NCI-H524 (cell line): ENCODE measurements at places on chromosomes 2 and 18.

DNA sequence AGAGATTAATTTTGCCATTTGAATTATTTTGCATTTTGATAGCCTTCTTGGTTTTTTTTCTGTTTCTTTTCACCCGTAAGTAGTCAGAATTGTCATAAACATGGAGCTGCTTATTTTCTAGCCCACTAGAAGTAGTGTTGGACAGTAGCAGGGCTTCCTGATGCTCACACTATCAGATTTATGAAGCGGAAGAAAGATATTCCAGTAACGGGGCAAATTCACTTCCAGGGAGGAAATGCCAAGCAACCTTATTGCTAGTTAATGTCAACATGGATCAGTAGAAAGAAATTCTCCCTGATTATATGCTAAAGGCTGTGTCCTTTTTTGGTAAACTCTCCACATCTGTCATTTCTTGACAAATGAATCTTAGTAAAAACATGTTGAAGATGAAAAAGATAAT lies 19.2 kb upstream of the ADAM23 start:
- DNase-seq = no peak

DNA sequence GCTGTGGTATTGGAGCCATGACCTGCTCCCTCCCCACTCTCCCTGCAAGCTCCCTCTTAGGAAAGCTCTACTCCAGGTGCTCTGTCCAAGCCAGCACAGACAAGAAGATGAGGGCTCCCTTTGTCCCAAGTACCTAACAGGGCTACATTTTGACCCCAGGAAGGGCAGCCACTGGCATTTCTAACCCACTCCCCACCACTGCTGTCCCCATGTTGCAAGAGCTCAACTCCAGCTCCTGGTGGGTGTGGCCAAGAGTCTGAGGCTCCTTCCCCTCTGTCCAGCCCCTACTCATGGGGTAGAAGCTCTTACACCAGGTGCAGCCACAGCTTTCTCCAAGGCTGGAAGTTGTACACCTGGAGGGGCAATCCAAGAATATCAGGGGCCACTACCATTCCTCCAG lies 127.0 kb upstream of the NPAS2 start:
- no peak for DNase-seq

DNA sequence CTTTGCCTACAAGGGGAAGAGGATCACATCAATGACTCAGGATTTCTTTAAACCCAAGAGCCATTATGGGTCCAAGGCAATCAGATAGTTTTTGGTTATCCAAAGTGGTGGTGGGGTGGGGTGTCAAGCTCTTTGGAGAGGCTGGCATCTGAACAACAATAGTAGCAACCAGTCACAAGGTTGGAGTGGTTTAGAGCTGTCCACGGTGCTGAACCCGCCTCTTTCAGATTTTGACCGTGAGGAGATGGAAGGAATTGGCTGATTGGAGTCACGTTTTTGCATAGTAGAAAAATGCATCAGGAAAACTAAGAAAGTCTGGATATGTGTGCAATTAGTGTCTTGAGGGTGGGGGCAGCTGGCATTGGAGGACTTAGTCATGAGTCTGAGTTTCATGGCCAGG lies 159.9 kb downstream of the LOXHD1 start:
- no peak for DNase-seq

DNA sequence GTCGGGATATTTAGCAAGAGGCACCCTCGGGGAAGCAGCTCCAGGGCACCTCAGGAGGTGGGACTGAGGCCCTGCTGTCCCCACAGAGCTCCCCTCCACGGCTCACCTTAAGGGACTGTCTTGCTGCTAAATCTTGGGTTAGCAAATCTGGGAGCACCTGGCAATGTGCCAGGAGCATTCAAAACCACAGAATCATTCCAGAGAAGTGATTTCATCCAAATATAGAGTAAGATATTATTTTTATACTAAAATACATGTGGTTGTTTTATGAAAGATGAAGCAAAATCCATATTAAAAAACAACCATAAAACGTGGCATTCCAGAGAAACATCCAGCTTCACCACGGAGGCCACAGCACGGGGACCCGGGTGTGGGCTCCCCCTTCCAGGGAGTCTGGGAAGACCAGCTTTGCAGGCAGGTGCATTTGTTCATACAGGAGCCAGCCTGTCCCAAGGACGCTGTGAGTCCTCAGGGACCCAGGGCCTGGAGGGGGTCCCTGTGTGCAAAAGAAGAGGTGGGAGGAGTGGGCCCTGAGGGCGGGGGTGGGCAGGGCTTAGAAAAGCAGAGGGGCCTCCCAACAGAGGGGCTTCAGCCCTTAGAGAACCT lies 16.3 kb downstream of the HS1BP3 start:
- no peak for DNase-seq

DNA sequence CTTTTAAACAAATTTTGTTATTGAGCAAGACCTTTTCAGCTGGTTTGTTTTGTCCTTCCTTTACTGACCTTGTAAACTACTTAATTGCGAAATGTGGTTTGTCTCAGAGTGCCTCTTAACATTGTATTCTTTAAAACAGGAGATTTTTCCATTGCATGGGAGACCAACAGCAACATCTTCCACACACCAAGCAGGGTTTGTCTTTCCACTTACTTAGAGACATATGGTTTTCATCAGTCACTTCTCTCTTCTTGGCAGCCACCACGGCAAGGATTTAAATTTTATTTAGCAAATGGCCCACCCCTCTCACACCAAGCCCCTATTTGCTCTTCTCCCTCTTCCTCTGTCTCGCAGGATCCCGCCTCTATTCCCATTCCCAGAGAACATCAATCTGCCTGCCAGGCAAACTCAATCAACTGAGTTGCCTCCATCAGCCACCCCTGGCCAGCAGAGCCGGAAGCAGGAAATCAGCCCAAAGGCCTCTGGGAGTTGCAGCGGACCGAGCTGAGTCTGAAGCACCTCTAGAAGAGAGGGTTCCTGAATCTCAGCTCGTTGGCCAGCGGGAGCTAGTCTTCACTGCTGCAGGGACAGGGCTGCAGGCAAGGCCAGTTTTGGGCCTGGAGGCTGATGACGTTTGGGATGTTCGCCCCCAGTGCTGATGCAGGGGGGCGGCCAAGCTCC lies 11.3 kb upstream of the CIB4 start:
- peak; percentile 51 for DNase-seq

DNA sequence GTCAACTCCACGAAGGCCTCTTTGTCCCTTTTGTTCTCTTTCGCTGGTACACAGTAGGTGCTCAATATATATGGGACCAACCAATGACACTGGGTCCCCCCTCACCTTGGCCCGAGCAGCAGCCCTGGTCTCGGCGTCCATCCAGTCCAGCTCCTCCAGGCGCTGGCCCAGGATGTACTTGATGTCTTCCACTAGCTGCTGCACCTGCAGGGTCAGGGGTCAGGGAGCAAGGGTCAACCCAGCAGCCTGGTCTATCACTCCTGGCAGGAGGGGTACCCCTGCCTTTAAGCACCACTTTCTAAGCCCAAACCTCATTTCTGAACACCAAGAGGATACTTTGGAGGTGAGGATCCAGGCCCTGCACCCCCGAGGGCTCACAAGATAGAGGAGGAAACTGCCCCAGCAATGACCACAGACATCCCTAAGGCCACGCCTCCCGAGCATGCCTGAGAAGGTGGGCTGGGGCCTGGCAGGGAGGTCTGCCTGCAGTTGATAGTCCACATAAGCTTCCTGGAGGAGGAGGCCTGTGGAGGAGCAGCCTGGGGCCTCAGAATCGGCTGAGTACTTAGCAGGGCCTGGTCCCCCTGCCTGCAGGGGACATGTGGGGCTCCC lies 4.2 kb downstream of the ECEL1 start:
- DNase-seq = no peak

- DNase-seq = no peak
Measured at GRCh38 chr2:178674122-178674521, 133.1 kb downstream of the TTN start.

DNA sequence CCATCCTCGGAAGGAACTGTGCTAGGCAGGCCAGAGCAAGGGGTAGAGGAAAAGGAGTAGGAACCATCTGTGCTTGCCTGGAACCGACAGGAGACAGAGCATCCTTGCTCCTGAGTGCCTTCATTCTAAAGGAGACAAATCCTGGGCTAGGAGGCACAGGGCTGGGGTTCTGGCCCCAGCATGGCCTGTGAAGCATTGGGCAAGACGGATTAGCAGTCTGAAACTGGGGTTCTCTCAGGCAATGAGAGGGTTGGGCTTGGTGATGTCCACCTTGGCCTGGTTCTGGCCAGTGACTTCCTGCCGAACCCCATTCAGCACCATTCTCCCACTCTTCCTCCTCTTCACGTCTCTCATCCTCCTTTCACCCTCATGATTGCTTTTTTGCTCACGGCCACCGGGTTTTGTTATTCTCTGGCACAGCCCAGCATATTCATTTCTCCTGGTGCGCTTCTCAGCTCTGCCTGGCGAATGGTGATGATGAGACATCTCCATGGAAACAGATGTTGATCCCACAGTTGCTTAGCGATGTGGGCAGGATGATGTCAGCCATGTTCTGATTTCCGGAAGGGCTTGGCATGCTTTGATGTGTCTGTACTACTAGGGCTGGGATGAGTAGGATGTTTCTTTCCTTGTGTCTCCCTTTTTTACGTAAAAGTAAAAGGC lies 127.7 kb downstream of the CAPN13 start:
- DNase-seq = no peak
